ENCODE measurements at places on chromosomes 3 and 15.

DNA sequence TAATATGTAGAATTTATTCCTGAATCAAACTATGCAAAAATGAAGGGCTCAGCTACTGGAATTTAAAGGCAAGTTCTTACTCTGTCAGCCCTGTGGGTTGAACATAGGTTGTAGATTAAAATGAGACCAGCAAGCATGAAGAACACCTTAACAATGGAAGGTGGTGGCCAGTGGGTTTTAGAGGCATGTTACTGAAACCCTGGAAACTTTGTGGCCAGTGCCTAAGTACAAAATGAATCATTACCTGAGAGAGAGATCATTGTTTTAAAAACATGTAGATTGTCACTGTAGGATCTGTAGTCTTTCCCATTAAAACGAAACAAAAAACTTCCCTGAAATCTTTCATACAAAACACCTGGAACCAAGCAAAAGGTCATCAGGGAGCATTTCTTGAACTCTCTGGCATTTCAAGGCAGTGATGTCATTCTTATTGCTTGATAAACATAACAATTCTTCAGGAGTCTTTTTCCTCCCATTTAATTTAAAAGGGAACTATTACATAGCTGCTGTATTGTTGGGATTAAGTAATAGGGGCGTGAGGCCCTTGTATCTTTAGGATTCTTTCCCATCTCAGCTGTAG is 51.8 kb downstream of the TMEM108 start:
- DNase-seq: no peak

- no peak for DNase-seq
These were observed 51.7 kb downstream of the OTOL1 start for GRCh38 chr3:161548301-161548700.

- peak; percentile 68 for DNase-seq
These were observed 1.9 kb upstream of the VWA5B2 start for GRCh38 chr3:184227481-184227935.

- no peak for DNase-seq
These were observed 24.3 kb downstream of the LMCD1 start for GRCh38 chr3:8525893-8526292.

DNA sequence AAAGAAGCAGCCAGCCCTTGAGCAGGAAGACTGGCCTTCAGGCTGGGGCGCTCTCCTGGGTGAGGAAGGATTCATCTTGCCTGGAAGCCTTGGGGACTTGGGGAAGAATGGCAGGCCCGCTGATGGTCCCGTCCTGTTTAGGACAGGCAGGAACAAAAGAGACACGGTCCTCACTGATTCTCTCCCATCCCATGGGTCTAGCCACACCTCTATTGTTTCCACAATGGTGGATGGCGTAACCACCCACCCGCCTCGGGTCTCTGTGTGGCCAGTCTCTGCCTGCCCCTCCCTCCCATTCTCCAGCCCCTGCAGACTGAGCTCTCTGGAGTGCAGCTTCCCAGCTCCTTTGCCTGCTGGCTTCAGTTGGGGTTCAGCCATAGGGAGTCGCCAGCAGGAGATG is 284.3 kb downstream of the UACA start:
- no peak for DNase-seq

DNA sequence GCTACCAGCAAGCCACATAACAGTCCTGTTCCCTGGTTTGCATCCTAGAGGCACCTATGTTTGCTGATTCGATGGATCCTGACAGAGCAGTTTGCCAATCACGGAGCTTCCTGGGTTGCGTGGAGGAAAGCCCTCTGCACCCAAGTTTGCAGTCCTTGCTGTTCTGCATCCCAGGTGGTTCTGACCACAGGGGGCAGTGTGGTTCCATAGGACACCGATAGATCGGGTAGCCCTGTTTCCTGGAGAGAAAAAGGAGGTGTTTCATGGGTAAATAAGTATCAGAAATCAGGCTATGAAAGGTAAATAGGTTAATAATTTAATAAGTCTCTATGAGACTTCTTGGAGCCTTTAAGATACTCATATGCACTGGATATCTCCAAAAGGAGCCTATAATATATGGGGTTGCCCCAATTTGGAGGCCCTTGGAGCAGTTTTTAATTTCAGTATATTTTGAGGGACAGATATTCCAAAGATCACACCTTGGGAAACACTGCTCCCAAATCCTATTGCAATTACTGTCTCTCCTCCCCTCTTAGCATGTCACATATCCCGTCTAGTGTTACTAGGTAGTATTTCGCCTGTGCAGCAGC is 194.6 kb upstream of the TPM1 start:
- peak; percentile 74 for DNase-seq

GRCh38 chr15:70936326-70936725 is 43.7 kb downstream of the LRRC49 start:
- DNase-seq: no peak

DNA sequence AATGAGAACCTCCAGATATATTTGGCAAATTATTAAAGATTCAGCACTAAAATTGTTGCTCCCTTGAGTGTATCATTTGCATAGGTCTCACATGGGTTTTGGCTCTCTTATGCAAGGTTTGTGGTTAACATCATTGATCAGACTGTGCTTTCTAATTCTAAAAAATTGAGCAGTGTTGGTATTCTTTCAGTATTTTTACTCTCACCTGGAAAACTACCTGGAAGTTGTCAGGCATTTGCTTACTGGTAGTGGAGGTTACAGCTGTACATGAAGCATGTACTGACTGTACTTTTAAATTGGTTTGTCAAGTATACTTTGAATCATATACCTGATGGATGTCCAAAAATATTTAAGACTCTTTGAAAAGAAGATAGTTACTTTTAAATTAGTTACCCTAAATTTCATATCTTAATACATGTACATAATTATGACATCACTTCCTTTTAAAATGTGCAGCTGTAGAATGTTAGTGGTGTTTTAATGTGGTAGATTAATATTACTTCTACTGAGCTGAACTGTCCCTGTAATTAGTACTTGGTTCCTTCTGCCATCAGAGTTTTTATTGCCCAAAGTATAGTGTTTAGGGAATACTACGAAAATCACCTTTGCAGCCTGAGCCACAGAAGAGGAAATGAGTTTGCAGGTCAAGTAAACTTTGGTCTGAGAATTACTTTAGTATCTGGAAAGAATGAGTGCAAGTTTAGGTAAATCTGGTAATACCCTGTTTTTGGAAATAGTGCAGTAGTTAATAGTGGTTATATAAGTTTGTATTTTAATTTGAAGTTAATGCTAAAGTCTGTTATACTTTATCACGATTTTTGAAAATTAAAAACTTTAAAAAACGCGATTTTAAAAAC is 2.8 kb downstream of the CHD2 start:
- DNase-seq: no peak

DNA sequence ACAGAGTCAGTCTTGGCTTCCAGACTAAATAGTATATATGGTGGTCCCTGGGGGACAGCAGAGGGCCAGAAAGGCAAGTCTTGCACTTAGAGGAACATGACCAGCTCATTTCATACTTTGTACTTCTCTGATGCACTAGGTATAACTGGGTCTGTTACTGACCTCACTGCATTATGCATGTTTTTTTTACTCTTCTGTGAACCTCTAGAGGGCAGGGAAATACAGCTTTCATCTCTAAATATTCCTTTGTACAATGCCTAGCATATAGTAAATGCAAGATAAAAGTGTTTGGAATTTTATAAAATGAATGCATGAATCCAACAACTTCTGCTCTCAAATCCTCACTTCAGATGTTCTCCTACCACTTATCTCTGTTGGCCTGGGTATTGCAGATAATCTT is 23.4 kb upstream of the ARL14 start:
- DNase-seq: no peak

Measured in stimulated activated CD4-positive, alpha-beta T cell treated with anti-CD3 and anti-CD28 coated beads, Interleukin-15, amount 100 ng/mL, for 24 hours (primary cell).